ENCODE measurements at places on chromosomes 13 and 19.

DNA sequence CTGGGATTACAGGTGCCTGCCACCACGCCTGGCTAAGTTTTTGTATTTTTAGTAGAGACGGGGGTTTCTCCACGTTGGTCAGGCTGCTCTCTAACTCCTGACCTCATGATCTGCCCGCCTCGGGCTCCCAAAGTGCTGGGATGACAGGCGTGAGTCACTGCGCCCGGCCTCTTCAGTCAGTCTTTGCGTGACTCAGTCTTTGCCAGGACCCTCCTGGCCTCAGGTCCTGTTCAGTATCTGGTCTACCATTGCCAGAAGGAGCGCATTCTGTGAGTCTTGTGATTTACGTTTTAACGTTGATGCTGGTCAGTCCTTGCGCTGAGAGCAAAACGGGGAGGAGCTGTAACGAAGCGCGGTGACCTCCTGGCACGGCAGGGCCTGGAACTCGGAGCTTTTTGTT, 7.6 kb upstream of the HMG20B start:
- no peak for DNase-seq

DNA sequence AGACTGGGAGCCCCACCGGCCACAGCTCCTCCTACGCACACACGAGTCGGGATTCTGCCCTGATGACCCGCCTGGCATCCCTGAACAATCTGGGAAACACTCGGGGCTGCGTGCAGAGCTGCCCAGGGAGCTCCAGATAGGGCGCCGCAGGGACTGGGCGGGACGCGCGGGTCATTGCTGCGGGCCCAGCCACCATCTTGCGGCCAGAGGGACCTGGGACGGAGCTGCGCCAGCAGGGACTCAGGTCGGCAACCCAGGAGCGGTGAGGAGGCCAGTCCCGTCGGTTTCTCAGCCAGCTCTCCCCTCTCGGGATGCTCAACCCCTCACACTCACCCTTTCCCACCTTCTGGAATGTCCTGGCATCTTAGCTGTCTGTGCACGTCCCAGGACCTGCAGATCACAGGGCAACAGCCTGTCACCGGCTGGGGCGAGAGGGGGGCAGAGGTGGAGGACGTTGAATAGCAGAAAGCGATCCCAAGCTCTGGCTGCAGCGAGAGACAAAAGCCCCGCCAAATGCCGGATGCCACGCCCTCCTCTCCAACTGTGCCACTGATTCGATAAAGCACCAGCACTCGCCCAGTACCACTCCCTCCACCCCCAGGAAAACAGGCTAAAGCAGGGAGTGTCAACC, 20.4 kb upstream of the ZNF91 start:
- DNase-seq: peak; percentile 73

DNA sequence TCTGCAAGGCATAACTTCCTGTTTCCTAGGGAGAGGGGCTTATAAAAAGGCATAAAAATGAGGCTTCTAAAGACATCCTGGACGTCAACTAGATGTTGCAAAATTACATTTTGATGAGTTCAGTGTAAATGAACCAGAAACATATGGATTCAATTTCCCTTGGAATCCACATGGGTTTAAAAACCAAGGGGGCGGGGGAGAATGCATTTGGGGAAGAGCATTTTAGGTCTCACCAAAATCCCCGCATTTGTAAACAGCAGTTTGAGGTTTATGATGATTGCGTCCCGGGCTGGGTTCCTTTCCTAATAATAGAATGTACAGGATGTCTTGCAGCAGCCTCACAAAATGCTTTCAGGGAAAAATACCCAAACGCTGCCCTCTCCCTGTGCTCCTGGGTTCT, 407.8 kb downstream of the ZNF536 start:
- DNase-seq: no peak

DNA sequence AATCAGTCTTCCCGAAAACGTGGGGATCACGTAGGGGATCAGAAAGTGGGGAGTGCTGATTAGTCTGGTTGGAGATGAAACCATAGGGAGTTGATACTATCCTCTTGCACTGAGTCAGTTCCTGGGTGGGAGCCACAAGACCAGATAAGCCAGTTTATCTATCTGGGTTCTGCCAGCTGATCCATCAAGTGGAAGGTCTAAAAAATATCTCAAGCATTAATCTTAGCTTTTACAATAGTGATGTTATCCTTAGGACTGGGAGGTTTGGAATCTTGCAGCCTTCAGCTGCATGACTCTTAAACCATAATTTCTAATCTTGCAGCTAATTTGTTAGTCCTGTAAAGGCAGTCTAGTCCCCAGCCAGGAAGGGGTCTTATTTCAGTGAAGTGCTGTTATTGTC, 2474.2 kb downstream of the PCDH9 start:
- DNase-seq: no peak

DNA sequence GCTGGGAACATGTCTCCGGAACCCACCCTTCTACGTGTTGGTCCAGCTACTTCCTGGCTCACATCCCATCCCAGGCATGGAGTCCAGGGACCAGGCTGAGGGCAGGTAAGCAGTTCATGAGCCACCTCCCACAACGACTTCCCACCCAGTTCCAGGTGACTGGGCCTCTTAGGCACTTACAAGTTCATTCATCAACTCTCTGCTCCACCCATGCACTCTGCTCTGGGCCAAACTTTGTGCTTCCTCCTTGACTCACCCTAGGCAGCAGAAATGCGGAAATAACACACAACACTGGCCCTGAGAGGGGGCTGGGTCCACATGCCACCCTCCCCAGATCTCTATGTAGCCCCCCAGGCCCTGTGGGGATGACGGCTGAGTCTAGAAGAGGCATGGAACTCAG, 20.5 kb downstream of the IQCN start:
- no peak for DNase-seq

Measured in NCI-H526 (cell line).